ENCODE measurements at places on chromosomes 11 and 22. TPM values are rescaled to one million over a fixed set of nuclear protein-coding genes. Genes with fewer than 3 reads are reported as not detected.
A peak's percentile ranks its signal among the peaks of the same experiment; 100 is the strongest.

Gene PKNOX2
- polyA plus RNA-seq: 0.08 TPM

Gene PLAAT4
- polyA plus RNA-seq: 0.84 TPM

Gene DERL3
- 0.76 TPM for polyA plus RNA-seq

Gene PGR
- not detected for polyA plus RNA-seq

Gene TEX54
- polyA plus RNA-seq: not detected

Gene RAB38
- polyA plus RNA-seq: 2.5 TPM

Gene MFRP
- not detected for polyA plus RNA-seq

Gene MLC1
- polyA plus RNA-seq: not detected

Gene ZNF280B
- polyA plus RNA-seq: 0.57 TPM

Gene CFAP300
- 15.3 TPM for polyA plus RNA-seq

Gene MYOD1
- polyA plus RNA-seq: not detected

DNA sequence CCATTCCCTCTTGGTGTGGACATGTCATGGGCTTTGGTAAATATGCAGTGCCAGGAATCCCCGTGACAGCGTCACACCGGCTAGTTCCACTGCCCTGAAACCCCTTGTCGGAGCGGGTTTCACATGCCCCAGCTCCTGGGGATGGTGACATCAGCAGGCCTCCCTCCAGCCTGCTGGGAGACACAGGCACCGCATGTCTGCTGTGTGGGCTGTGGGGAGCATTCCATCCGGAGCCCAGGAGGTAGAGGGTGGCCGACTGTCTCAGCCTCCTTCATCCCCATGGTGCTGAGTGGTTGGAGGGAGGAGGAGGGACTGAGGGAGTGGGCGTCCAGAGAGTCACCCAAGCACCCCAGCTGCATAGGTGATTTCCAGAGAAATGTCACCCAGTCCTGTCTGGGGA is 1161.1 kb downstream of the BRD1 start:
- DNase-seq: no peak

- DNase-seq: no peak
These were observed 90.2 kb downstream of the PARVA start for GRCh38 chr11:12467610-12468009.

DNA sequence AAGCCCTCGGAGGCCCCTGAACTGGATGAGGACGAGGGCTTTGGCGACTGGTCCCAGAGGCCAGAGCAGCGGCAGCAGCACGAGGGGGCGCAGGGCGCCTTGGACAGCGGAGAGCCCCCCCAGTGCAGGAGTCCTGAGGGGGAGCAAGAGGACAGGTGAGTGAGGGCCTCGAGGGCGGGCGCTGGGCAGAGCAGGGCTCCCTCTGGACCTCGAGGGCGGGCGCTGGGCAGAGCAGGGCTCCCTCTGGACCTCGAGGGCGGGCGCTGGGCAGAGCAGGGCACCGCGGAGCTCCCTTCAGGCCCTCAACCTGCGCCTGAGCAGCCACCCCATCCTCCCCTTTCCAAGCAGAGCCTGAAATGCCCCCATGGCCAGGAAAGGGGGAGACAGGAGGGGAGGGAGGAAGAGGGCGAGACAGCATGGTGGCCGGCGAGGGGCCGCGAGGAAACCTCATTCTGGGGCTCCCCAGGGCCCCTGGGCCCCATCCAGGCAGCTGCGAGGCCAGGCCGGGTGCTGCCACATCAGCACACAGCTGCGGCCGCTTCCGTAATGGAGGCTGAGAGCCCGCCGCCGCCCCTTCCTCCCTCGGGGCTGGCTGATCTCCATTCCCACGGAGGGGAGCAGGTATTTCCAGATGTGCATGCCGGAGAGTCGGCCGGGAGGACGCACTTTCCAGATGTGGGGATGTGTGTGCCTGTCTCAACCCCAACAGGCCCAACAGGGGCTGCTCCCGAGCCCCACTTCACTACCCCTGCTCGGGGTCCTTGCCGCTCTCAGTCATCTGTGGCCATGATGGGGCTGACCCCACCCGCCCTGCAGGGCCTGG is 10.0 kb downstream of the PRR33 start:
- DNase-seq: no peak

GRCh38 chr22:25098445-25099081 is 101.1 kb upstream of the CRYBB3 start:
- DNase-seq: no peak

GRCh38 chr11:96187822-96188221 is 155.2 kb downstream of the MAML2 start:
- peak; percentile 95 for DNase-seq

DNA sequence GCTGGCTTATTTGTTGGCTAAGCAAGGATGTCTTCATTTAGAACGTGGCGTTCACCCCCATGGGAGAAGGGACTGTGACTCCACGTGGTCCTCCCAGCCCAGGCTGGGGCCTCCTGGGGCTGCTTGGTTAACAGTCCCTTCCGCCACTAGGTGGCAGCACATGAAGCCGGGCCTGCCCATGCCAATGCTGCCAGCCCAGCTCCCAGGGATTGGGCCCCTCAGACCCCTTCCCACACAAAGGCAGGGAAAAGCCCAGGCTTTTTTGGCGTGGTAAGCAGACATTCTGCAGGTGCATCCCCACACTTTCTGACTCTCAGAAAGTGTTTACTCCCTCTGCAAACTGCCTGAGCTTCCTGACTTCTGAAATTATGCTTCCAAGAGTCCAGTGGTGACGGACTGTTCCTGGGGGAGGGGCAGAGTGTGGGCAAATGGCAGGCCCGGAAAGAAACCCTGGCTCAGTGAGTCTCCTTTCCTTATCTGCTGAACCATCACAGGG is 3.1 kb downstream of the CBX6 start:
- peak; percentile 82 for DNase-seq

DNA sequence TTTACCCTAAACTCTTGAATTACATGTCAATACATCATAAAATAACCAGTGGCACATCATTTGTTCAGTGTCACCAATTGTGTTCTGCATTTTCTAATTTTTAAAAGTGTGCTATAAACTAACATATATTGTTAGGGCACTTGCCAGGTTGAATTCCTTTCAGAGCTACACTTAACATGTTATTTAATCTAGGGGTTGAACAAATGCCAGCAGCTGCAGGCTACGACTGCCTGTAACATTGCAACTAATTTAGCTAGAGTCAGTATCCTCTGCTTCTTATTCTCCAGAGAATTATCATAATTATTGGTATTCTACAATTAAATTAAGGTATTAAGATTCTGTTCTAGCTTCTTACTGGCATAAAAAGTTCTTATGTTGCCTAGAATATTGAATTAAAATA is 46.4 kb upstream of the ARHGAP42 start:
- no peak for DNase-seq

- no peak for DNase-seq
These were observed 15.3 kb downstream of the P2RX3 start for GRCh38 chr11:57353446-57353845.

DNA sequence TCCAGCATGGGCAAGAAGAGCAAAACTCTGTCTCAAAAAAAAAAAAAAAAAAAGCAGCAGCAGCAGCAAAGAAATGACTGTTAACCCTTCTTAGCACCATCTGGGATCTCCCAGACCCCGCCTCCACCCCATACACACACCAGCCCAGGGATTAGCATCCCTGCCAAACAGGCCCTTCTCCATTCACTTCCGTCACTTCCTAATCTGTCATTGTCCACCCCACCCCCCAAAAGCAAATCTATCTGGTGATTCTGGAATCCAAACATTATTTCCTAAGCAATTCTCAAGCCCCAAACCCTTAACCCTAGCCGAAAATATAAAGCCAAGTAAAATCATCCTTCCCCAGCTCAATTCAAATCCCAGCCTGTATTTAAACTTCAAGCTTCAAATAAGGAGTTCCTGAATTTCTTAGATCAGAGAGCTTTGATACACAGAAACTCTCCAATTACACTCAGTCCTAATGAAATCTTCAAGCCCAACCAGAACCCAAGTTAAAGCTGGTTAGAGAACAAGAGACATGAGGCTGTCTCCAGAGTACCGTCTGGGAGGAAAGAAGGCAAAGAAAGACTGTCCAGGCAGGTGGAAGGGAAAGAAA is 6.0 kb upstream of the AHNAK start:
- DNase-seq: peak; percentile 47

DNA sequence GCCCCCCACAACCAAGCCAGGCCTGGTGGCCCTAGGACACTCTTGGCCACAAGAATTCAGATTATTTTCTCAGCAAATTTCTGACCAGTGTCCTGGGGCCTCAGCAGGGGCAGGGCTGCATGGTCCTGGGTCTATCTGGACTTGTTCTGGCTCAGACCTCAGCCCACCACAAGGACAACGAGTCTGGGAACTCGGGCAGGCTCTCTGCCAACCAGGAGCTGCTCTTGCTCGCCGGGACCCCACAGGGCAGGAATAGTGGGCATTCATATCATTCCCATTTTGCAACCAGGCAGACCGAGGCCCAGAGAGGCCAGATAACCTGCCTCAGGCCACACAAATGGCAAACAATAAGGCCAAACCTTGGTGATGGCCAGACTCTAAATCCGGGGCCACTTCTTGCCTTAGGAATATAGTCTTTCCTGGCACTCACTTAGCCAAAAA is 75.4 kb upstream of the WNT7B start:
- peak; percentile 37 for DNase-seq

GRCh38 chr11:35412285-35412684 is 7.1 kb downstream of the SLC1A2 start:
- peak; percentile 39 for DNase-seq

DNA sequence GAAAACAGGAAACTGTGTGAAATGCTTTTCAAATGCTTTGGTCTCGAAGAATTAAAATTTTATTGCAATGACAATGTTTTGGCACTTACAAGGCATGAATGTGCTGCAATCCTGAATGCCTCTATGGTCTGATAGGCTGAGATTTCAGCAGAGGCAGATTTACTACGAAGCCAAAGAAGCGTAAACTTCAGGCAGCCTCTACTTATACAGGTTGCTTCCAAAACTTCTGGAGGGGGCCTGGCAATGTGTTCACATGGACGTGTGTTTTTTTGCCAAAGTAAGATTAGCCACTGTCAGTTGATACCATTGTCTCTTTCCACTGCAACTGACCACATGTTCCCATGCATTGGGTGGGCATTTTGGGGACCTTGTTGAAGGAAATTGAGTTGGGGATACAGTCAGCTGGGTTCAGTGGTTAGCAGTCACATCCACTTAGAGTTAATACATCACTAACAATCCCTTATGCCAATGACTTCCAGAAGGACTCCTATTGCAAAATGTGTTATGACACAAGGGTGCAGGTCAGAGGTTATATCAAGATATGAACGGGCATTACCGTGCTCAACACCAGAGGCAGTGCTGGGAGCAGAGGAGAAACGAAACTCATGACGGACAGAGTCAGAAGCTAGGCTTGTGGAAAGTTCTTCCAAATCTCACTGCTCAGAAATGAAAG is 48.8 kb downstream of the ABTB2 start:
- DNase-seq: peak; percentile 88

- peak; percentile 76 for DNase-seq
These were observed 8.6 kb downstream of the HSCB start for GRCh38 chr22:28750471-28750881.

DNA sequence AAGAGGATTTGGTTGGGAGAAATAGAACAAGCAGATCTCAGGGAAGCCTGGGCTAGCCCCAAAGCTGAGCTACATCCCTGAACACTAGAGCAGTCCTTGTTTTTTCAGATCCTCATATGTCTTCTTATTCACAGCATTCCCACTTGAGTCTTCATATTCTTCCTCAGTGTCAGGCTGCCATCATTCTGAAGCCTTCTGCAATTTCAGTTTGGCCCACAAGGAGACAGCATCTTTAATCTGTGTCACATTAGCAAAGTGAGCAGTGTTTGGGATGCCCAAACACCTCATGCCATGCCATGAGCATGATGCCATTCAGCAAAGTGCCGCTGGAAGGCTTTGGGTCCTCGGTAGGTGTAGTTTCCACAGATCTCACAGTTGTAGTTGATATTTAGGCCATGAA is 56.6 kb downstream of the SCN3B start:
- no peak for DNase-seq

DNA sequence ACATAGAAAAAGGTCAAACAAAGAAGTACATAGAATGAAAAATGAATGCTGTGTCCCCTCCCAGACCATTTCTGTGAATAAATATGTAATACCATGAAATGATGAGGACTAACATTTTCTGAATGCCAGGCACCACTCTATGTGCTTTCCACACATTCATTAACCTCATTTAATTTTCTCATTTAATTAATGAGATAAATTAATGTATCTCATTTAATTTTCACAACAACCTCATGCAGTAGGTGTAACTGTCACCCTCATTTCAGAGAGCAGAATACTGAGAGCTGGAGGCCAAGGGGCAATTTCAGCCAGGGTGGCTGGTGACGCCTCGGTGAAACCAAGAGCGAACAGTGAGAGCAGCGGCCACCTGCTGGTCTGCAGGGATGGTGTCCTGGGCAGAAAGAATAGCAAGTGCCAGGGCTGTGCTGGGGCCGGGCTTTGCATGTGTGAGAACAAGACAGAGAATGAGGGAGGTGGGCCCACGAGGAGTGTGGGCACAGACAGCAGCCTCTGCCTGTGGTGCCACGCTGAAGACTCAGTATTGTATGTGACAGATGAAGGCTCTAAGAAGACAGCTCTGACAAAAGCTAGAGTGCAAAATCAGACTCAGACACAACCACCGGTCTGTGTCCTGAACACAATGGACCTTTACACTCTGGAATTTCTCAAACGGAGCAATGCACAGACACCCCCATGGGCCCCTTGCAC is 1.8 kb upstream of the SERPIND1 start:
- DNase-seq: no peak

DNA sequence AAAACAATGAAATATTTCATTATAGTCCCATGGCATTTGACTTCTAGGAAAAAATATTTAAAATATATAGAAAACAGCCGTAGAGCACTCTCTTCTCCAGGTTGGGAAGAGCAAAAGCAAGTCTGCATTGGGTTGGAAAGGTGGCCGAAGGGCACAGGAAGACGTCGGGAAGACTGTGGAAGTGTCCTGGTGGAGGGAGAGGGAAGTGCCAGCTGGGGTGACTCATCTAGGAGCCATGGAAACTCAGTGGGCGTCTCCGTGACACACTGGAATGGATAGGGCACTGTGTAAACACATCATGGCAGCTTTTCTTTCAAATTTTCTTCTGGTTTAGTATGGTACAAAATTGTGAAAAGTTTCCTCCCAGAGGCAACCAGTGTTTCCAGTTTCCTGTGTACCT is 12.7 kb downstream of the GTPBP1 start:
- DNase-seq: peak; percentile 96

- peak; percentile 95 for DNase-seq
These were observed 22.0 kb downstream of the ST14 start for GRCh38 chr11:130181295-130182272.

- DNase-seq: no peak
These were observed 165.5 kb downstream of the DSCAML1 start for GRCh38 chr11:117631336-117632140.

GRCh38 chr11:78812513-78813293 is 238.0 kb upstream of the NARS2 start:
- no peak for DNase-seq

GRCh38 chr22:21641417-21641788 is 699 bp upstream of the SDF2L1 start:
- peak; percentile 74 for DNase-seq

- DNase-seq: no peak
These were observed 5.8 kb upstream of the HBE1 start for GRCh38 chr11:5275369-5276110.

- no peak for DNase-seq
These were observed 83.7 kb downstream of the FAT3 start for GRCh38 chr11:92308366-92308765.

GRCh38 chr11:61671527-61671926 is 8.7 kb upstream of the DAGLA start:
- DNase-seq: peak; percentile 34

- peak; percentile 40 for DNase-seq
These were observed 300.9 kb upstream of the DDI1 start for GRCh38 chr11:103735497-103736032.

- no peak for DNase-seq
These were observed 213.6 kb downstream of the LRRC4C start for GRCh38 chr11:41245704-41246398.
